ENCODE measurements at places on chromosomes 5 and 9.

DNA sequence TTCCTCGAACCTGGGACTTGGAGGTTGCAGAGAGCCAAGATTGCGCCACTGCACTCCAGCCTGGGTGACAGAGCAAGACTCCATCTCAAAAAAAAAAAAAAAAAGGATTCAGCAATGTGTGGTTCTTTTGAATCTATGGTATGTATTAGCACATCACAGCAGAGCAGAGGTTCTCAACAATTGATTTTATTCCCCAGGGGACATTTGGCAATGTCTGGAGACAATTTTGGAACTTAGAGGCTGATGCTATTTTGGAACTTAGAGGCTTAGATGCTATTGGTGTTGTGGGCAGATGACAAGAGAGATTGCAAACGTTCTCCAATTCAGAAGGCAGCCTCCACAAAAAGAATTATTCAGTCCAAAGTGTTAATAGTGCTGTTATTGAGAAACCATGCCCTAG, 115.2 kb downstream of the TMC1 start:
- DNase-seq: no peak

GRCh38 chr5:29122306-29122705, 2071.2 kb upstream of the CDH6 start:
- DNase-seq: no peak

- DNase-seq: no peak
Observed at GRCh38 chr5:127809533-127809932, 106.3 kb downstream of the CCDC192 start.

DNA sequence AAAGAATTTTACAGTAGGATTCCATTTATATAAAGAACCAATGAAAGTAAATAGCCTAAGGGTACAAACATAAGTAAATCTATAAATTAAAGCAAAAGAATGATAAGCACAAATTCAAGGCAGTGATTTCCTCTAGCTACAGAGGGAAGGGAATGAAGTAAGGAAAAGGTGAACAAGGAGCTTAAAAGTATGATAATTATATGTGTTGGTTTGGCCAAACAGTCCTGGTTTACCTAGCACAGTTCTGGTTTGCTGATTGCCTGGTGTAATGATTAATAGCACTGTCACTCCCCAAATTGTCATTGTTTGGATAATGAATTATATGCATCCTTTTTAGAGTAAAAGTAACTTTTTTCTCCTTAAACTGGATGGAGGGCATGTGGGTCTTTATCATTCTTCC, 15.0 kb upstream of the TMEM161B start:
- DNase-seq: no peak

- DNase-seq: peak; percentile 97
Observed at GRCh38 chr5:143261748-143262392, 141.6 kb downstream of the NR3C1 start.

DNA sequence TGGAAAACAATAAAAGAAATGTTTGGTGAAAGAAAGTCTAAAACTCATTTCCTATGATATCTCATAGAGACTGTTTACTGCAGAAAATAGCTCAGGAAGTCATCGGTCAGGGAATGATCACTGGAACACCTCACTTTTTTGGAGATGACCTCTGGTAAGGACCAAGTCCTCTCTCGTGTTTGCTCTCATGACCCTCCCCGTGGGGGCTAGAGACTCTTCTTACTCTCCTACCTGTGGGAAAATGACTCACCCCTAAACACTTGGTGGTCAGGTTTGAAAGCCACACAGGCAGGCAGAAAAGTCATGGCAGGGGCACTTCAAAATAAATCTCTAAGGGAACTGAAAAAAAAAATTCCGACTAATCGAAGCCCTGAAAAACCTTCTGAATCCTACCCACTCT, 48.2 kb downstream of the FAM240B start:
- DNase-seq: no peak

DNA sequence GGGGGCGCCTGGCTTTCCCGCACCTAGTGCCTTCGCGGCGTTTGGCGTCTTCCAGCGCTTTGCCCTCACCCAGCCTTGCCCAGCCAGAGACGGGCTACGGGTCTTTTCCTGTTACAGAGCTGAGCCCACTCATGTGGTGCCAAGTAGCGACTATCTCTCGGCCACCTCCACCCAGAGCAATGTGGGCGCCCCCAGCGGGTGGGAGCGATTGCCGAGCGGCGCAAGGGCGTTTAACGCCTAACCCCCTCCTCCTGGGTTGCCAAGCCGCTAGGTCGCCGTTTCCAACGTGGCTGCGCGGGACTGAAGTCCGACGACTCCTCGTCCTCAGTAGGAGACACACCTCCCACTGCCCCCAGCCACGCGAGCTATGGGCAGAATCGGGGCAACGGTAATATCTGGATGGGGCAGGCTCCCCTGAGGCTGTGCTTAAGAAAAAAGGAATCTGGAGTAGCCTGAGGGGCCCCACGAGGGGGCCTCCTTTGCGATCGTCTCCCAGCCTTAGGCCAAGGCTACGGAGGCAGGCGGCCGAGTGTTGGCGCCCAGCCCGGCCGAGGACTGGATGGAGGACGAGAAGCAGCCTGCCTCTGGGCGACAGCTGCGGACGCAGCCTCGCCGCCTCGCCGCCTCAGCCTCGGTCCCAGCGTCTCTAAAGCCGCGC, 5.8 kb downstream of the TLX3 start:
- no peak for DNase-seq

- peak; percentile 18 for DNase-seq
Observed at GRCh38 chr5:133821311-133821741, 147.1 kb downstream of the C5orf15 start.

DNA sequence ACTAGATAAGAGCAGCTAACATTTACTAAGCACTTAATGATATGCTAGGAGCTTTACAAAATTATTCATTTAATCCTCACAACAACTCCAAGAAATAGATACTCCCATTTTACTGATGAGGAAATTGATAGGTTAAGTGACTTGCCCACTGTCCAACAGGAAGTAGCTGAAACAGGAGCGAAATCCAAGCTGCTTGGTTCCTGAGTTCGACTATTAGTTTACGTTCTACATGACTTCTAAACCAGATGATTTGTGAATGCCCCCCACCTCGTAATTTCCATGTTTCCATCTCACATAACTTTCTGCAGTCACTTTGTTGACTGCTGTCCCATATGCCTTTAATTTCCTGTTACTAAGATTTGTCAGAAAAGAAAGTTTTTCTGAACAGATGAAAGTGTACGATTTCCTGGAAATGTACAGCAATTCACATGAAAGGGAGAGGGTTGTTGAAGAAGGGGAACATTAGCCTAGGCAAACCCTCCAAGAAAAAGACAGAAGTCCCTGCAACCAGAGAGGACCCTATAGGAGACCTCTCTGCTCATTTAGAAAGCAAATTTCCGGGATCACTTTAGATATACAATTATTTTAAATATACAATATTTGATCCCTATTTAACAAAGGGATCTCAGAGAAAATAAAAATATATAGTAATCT, 279.1 kb upstream of the EFNA5 start:
- DNase-seq: no peak

- no peak for DNase-seq
Observed at GRCh38 chr9:112810696-112811490, 60.3 kb downstream of the SNX30 start.

DNA sequence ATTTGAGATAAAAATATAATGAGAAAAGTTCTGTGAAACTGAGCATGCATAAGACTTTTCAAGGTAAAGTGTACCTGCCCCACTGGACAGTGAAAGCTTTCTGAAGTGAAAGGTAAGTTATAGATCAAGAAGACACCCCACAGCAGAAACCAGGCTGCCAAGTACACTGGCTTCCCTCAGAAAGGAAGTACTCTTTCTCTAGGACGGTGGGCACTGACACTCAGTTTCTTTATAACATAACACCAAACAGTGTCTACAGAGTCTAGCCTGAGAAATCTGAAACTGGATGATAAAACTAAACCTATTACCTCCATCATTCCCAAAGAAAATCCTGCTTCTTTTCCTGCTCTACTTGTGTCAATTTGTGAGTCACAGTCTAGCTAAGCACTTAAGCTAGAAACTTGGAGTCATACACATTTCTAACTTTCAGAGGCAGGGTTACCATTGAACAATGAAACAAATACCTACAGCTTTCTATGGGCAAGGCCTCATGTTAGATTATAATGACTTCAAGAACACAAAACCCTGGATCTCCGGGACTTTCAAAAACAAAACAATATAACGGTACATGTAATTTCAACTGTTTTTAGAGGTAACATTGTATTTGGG, 136.7 kb downstream of the CPLANE1 start:
- no peak for DNase-seq

DNA sequence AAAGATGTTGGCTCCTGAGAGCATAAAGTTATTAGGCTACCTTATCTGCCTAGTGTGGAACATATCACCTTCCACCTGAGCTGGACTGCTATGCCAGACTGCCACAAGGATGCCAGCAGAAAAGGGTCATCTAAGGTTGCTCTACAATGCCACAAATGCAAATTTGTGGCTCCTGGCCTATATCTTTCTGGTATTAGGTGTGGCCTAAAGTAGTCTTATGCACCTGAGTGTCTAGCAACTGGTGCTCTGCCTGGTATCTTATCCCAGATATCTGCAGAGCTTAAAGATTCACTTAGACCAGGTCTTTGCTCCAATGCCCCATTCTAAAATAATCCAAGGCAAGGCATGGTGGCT, 34.7 kb downstream of the DTWD2 start:
- no peak for DNase-seq

- DNase-seq: no peak
Observed at GRCh38 chr5:141816598-141817399, 61.4 kb downstream of the PCDH1 start.

DNA sequence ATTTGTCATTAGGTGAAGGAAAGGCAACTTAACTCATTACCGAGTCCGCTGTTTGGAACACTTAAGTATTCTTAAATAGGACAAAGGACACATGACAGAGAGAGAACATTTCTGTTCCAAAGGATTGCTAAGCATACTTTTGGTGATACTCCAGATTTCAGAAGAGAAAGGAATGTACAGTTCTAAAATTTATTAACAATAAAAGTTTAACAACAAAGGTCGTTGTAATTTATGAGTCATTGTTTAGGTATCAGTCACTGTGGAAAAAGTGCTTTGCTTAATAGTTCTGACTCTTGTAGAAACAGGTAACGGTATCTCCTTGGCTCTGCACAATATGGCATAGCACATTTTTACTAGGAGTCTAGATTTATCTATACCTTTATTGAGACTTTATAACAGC, 36.3 kb upstream of the PAM start:
- no peak for DNase-seq

GRCh38 chr5:170173227-170173626, 59.6 kb upstream of the C5orf58 start:
- DNase-seq: no peak

GRCh38 chr5:107885601-107886000, 214.9 kb upstream of the EFNA5 start:
- DNase-seq: no peak

DNA sequence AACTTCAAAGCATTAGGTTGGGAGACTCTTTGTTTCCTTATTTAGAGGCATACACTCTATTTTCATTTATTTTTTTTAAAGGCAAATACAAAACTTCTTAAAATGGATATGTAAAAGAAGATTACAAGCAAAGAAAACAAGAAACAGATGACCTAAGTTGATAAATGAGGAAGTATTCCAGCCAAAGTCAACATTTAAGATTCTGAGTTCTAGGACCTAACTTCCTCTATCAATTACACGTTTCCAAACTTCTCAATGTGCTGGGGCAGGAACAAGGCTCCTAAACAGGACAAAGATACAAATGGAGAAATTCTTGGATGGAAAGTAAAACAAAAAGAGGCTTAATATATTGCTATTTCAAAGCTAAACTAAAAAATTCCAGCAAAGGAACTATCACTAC, 89.5 kb downstream of the TLE1 start:
- peak; percentile 71 for DNase-seq

- no peak for DNase-seq
Observed at GRCh38 chr5:181283347-181283746, 22.4 kb upstream of the TRIM52 start.

GRCh38 chr9:107439991-107440456, 49.5 kb downstream of the KLF4 start:
- no peak for DNase-seq

- no peak for DNase-seq
Observed at GRCh38 chr9:114281473-114282103, 41.3 kb upstream of the ORM1 start.

DNA sequence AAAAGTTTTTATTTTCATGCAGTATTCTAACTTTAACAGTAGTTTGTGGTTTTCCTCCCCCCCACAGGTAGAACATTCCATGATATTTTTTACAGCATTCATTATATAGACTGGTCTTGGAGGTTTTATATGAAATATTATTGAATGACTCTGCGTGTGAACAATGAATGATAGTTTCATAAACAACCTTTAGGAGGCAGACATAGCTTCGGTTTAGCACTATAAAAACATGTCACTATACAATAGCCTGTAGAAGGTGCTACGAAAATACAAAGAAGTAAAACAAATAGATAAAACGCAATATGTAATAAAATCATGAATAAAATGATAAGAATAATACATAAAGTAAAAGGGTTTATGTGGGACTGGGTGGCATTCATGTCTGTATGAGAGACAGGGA, 8.5 kb downstream of the KLF4 start:
- DNase-seq: peak; percentile 28

- DNase-seq: peak; percentile 95
Observed at GRCh38 chr5:76521240-76521758, 101.9 kb downstream of the F2RL2 start.

DNA sequence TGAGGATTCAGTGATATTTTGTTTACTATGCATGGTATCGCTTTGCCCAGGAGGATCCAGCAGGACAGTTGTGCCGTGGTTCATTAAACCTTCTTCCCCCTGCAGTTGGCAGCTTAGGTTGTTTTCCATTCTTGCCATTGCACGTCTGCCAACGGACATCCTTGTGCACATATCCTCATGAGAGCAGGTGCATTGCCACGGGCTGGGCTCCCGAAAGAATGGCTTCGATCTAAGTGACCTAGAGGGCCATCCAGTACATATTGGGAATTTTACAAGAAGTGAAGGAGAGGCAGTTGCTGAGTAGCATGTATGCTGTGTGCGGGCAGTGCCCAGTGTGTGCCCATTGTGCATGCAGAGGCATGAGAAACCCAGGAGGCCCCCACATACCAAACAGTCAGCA, 22.1 kb downstream of the HRH2 start:
- DNase-seq: no peak

GRCh38 chr9:86765746-86766430, 181.4 kb downstream of the GAS1 start:
- DNase-seq: peak; percentile 68

GRCh38 chr9:110240198-110240597, 16.1 kb downstream of the TXN start:
- DNase-seq: no peak

GRCh38 chr5:163190784-163191183, 246.6 kb upstream of the CCNG1 start:
- DNase-seq: no peak
